ENCODE measurements at places on chromosomes 7 and 10.

GRCh38 chr10:13815756-13816155 is 229.0 kb downstream of the PRPF18 start:
- DNase-seq, result no peak

DNA sequence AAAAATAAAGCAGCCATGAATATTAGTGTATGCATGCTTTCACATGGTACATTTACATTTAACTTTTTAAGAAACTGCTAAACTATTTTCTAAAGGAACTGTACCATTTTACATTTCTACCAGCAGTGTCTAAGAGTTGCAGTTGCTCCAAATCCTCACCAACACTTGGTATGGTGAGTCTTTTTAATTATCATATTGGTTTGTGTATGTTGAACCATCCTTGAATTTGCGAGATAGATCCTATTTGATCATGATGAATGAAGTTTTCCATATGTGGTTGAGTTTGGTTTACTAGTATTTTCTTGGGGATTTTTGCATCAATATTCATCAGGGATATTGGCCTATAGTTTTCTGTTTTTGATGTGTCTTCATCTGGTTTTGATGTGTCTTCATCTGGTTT is 1057.2 kb downstream of the LRMDA start:
- DNase-seq, result no peak

GRCh38 chr7:112009081-112009480 is 197.1 kb downstream of the DOCK4 start:
- DNase-seq, result no peak

DNA sequence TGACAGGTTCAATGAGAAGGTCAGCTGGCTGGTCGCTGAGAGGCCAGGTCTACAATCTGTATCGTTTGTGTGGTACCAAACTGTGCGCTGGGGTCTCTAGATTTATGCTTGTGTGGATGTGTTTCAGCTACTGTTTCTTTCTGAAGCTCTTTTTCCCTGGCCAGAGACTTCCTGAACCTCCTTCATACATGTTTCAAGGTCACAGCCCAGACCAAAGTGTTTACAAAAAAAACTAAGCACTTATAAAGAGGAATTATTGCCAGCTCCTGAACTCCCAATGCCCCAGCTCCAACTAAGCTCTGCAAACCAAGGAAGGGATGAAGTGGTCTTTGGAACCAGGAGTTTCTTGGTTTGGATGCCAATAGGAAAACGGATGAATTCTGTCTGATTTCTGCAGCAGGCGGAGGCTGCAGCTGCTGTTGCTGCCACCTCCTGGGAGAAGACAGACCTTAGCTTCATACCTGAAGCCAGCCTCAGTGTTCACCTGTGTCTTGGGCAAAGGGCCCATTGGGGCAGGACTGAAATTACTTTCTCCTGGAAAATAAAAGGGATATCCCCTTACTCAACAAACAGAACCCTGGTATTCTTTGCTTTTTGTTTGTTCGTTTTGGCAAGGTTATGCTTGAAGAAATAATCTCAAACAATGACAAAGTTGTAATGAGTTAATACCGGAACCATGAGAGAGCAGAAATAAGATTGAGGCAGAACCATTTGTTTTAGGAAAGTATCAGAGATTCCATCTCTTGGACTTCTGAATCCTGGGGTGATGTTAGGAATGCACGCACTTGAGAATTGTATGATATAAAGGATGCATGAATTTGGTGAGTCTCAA is 24.6 kb upstream of the MKLN1 start:
- DNase-seq, result no peak

DNA sequence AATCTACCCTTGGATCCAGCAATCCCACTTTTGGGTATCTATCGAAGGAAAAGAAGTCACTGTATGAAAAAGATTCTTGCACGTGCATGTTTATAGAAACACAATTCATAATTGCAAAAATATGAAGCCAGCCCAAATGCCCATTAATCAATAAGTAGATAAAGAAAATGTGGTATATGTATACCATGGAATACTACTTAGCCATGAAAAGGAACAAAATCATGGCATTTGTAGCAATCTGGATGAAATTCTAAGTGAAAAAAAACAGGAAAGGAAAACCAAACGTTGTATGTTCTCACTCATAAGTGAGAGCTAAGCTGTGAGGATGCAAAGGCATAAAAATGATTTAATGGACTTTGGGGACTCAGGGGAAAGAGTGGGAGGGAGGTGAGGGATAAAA is 18.2 kb upstream of the CASD1 start:
- no peak for DNase-seq

- DNase-seq, result no peak
Measured at GRCh38 chr10:49484486-49485235, 54.3 kb downstream of the ERCC6 start.

- DNase-seq, result no peak
Measured at GRCh38 chr7:49438281-49438680, 335.2 kb upstream of the VWC2 start.

DNA sequence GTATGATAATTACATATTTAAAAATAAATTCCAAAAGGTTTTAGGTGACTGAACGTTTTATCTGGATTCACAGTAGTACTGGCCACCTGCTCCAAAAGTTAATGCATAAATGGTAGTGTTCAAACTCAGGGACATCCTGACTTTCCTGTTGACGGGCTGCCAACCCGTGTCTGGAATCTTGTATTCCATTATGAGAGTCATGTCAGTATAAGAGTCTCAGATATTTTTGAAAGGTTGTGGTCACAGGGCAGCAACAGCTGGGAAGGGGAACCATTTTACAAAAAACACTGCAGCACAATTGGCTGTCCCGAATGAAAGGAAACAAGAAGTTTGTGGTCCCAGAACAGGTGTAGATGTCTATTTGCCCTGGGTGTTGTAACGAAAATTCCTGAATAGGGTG is 2.8 kb downstream of the TDRD1 start:
- no peak for DNase-seq

GRCh38 chr7:36670585-36671431 is 53.5 kb downstream of the AOAH start:
- peak; percentile 45 for DNase-seq

DNA sequence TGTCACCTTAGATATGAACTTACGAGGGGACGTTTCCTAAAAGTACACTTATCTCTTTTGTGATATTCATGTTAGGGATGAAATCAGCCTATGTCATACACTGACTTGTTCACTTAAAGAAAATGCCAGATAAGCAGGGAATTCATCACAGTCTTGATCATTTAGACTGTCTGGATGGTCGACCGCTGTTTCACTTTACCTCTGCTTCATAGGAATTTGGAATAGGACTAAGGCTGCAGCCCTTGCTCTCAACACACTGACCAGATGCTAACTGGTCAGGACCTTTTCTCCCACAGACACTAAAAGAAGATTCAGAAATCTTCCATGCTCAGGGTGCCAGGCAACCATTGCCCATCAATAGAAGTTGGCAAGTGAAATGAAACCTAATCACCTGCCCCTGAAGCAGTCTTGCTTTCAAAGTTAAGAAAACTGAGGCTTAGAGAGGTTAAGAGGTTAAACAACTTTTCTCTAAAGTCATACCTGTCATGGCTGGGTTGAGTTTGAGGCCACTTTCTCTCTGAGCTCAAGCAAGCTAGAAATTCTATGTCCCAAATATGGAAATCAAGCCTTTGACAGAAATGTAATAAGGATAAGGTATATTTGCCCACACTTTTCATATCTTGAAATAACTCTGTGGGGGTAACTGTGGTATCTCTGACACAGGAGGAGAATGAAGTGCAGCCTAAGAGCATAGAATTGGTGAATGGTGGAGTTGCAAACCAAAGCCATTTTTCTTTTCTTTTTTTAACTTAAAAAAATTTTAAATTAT is 77.1 kb downstream of the MAP3K8 start:
- DNase-seq, result no peak

DNA sequence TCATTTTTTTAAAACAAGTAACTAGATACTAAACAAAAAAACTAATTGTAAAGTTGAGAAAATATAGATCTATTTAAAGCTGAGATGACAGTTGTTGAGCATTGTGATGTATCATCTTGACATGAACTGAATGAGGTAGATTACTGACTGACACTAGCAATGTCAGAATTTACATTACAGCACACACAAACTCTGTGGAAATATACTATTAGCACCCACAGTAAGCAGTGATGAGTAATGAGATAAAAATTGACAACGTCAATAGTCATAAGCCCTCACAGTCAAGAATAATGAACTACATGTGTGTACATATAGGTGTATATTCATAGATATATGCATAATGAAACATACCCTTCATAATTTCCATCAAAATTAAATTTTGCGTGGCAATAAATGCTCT is 368.4 kb downstream of the TFEC start:
- DNase-seq, result no peak

GRCh38 chr10:64038107-64038506 is 516.9 kb downstream of the REEP3 start:
- no peak for DNase-seq

Data from stimulated activated CD4-positive, alpha-beta T cell treated with anti-CD3 and anti-CD28 coated beads, Interleukin-15, amount 100 ng/mL, for 48 hours (primary cell).